ENCODE measurements at places on chromosomes 1 and 21. TPM values are rescaled to one million over a fixed set of nuclear protein-coding genes. Genes with fewer than 3 reads are reported as not detected.

DNA sequence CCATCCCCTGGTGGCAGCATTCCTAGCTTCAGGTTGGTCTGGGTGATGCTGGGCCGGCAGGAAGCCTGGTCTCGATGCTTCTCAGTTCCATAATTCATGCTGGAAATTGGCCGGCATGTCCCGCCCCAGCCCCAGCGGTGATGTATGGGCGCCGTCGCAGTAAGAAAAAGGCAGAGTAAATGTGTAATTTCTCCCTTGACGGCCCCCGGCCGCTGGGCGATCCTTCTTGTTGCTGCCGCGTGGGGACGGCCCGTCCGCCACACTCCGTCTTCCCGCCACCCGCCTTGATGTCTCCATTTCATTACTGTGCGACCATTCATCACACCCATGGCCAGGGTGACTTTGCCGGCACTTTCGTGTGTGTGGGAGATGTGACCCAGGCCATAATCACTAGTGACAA, 8.5 kb downstream of the DMAP1 start:
- DNase-seq, result no peak

GRCh38 chr1:98086796-98087441, 166.1 kb upstream of the DPYD start:
- no peak for DNase-seq

DNA sequence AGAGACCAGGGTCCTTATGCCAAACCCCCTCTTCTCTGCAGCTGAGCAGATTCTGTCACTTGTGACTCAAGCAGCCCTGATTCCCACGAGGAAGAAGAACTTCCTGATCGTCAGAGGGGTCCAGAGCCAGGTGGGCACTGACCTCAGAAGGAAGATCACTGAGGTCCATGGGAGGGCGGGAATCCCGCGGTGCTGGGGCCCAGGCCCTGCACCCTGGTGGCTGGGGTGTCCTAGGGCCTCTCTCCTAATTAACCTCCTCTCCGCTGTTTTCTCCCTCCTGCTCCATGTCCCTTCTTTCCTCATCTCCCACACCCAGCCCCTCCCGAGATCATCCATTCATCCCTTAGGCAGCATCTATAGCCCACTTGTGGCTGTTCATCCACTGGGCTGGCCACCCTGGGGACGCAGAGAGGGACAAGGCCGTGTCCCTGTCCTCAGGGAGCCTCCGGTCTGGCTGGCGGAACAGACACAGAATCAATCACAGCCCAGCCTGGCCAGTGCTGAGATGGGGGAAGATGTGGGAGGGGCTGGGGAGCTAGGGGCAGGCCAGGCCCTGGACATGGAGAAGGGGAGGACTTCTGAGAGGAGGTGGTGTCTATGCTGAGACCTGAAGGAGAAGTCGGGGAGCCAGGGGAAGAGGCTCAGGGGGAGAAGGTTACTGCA, 638.3 kb downstream of the MATN1 start:
- no peak for DNase-seq

NUP210L gene
- 0.17 TPM for polyA plus RNA-seq

Measured in left kidney (tissue), 8 donors.